ENCODE measurements at places on chromosomes 12 and 14. TPM values are rescaled to one million over a fixed set of nuclear protein-coding genes. Genes with fewer than 3 reads are reported as not detected.

DNA sequence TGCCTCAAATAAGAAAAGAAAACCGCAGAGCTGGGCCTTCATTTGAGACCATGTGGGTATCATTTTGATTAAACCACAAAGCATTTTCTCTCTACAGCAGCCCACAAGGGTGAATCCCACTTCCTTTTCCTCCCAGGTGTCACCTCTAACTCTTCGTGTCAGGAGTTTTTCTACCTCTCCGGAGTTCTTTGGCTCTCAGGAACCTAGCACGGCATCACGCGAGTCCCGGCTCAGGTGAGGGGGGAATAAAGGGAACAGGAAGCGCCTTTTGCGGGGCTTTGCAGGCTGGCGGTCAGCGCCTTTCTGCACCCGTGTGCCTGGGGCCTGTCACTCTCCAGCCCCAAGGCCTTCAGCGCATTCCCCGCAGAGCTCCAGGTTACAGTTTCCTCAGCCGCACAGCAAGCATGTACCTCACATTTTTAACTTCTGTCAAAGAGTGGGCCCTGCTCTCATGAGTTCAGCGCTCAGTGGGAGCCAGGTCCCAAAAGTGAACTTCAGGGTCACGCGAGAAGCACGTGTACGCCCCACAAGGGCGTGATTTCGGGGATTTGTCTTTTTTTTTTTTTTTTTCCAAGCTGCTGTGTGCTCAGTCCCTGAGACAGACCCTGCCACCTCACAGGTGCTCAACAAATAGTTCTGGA lies 740 bp upstream of the PRPF40B start:
- H3K4me1 ChIP-seq = peaks cover 15% of the 10 kb centered on the region
- DNase-seq = no peak
- peak overlapping the region; percentile 81 for H3K27ac ChIP-seq
- no peaks in the 10 kb centered on the region for H3K36me3 ChIP-seq
- no peaks in the 10 kb centered on the region for H3K27me3 ChIP-seq

GRCh38 chr14:99628887-99629618 lies 15.9 kb upstream of the HHIPL1 start:
- H3K36me3 ChIP-seq = no peaks in the 10 kb centered on the region
- no peak for DNase-seq
- no peak overlapping the region for H3K27ac ChIP-seq
- H3K4me1 ChIP-seq = peaks cover 7% of the 10 kb centered on the region
- H3K27me3 ChIP-seq = no peaks in the 10 kb centered on the region

DNA sequence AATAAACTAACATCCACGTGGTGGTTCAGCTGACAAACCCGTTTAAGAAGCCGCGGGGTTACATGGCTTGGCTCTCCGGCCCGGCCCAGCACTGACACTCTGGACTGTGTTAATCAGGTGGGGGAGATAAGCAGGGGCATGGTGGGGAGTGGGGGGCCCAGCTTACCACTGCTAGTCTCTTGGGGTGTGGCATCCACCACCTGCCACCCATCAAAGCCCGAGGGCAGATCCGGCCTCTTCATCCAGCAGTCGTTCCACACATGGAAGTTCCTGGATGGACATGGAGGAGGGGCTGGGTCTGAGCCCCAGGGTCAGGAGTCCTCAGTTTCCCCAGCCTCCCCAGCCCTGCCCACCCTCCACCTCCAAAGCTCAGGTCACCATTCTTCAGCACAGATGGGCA lies 4.9 kb downstream of the TGM1 start:
- H3K27ac ChIP-seq = no peak overlapping the region
- no peaks in the 10 kb centered on the region for H3K4me1 ChIP-seq

DNA sequence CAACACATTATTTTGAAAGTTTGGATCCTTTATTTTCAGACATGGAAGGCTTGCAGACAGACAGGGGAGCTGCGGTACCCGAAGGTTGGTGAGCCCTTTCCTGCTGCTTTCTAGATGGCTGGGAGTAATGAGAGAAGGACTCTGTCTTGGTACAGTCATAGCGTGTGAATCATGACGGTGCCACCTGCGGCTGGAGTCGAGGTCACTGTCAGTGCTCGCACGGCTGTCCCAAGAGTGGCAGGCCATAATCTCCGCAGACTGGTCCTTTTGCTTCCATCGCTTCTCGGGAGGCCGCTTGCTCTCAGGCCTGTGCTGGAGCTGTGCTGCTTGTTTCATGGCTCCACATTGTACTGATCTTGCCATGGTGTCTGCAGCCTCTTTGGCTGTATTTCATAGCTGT lies 64.8 kb upstream of the RD3L start:
- H3K27ac ChIP-seq = no peak overlapping the region
- H3K4me3 ChIP-seq = no peak overlapping the region
- no peaks in the 10 kb centered on the region for H3K27me3 ChIP-seq
- H3K4me1 ChIP-seq = no peaks in the 10 kb centered on the region
- DNase-seq = no peak

DNA sequence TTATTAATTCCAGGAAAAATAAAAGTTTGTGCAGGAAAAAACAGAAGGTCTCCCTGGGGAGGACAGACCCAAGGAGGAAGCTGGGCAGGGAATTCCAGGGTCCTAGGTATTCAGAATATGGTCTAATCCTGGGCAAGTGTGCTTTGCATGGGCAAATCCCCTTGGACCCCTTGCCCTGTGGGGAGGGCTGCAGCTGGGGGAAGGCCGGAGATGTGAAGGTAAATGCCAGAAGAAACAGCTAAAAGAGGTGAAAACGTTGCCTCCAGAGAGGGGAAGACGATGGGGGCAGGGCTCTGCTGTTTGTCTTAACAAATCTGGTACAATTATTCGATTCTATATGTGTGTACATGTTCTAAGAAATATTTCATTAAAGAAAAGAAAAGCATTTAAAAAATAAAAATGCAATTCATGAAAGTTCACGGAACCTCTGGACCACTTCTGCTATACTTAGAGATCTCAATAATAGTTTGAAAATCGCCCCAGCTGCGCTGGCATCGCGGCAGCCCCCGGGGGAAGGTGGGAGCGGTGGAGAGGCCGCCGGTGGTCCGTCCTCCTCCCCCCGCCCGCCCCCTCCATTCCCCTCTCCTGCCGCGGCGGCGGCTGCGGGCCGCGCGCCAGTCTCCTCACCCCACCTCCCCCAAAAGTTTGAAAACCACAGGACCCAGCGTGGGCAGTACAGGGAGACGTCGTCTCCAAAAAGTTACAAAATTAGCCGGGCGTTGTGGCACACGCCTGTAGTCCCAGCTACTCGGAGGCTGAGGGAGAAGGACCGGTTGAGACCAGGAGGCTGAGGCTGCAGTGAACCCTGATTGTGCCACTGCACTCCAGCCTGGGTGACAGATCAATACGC lies 1.5 kb upstream of the PRPF40B start:
- H3K27me3 ChIP-seq = no peaks in the 10 kb centered on the region
- H3K4me1 ChIP-seq = peaks cover 27% of the 10 kb centered on the region
- DNase-seq = no peak
- H3K4me3 ChIP-seq = peak overlapping the region; percentile 86
- peak overlapping the region; percentile 81 for H3K27ac ChIP-seq

DNA sequence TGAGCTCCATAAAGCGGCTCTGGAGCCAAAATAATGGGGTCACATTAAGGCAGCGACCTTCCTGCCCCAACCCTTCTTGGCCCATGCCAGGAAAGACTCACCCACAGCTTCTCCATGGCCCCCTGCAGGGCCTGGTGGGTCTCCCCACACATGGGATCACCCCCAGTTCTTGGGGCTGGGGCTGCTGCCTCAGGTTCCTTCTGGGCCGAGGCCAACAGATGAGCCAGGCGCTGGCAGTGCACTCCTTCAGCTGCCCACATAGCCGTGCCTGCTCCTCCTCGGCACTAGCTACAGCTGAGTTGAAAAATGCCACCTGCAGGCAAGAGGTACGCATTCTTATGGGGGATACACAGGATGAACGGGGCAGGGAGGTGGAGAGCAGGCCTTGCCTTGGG lies 14.8 kb upstream of the BLTP3B start:
- H3K36me3 ChIP-seq = no peaks in the 10 kb centered on the region
- H3K4me1 ChIP-seq = no peaks in the 10 kb centered on the region
- no peak overlapping the region for H3K4me3 ChIP-seq
- no peaks in the 10 kb centered on the region for H3K27me3 ChIP-seq
- H3K27ac ChIP-seq = no peak overlapping the region
- no peak for DNase-seq

DNA sequence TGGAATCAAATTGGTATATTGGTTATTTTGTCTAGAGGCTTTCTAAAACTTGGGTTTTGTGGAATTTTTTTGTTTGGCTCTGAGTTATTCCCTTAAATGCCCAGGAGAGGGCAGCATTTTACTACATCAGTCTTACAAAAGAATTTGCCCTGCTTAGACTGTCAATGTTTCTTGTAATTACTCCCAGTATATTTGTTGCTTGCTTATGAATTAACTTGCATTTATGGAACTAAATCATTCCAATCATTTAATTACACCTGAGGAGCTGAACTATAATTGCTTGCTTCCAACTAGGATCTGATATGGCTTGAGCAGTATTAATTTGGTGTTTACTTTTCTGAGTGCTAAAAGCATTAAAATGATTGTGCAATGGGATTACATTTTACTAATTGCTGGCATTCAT lies 48.7 kb downstream of the MIPOL1 start:
- H3K4me1 ChIP-seq = no peaks in the 10 kb centered on the region
- no peak for DNase-seq
- H3K27me3 ChIP-seq = no peaks in the 10 kb centered on the region
- H3K4me3 ChIP-seq = no peak overlapping the region

DNA sequence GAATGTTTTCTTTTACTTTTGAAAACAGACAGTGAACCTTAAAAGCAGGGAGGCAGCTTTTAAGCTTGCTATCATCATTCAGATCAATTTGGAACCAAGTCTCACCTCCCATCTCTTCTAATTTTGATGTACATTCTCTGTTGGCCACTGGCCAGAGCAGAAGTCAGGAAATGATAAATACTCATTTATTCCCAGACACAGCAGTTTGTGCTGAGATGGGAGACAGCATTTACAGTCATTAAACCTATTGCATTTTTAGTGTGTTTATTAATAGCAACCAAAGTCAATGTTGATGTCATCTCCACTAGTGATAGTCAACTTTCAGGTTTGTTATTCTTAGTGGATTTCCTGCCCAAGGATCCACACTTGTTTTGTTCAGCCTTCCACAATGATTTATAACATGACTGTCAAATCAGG lies 320.0 kb upstream of the ATP2B1 start:
- H3K4me1 ChIP-seq = no peaks in the 10 kb centered on the region
- DNase-seq = no peak
- no peak overlapping the region for H3K4me3 ChIP-seq
- H3K36me3 ChIP-seq = no peaks in the 10 kb centered on the region

DNA sequence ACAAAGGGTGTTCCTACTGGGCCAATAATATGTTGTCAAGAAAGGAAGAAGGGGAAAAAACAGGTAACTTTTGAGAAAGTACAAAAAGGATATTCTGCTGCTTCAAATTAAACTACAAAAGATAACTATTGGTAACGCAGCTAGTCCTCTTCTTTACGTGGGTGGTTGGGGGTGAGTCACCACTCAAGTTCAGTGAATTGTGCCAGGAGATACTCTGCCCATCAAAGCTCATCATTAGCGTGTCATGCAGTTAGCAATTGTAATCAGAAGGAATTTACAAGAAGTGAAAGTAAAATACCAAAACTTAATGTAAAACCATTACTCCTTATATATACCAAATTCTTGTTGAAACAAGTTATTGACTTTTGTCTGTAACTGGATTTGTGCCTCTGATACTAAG lies 342.0 kb downstream of the NPAS3 start:
- no peaks in the 10 kb centered on the region for H3K36me3 ChIP-seq
- no peak overlapping the region for H3K27ac ChIP-seq
- no peak overlapping the region for H3K4me3 ChIP-seq
- no peaks in the 10 kb centered on the region for H3K27me3 ChIP-seq
- no peaks in the 10 kb centered on the region for H3K4me1 ChIP-seq

- H3K4me1 ChIP-seq = peaks cover 17% of the 10 kb centered on the region
- no peaks in the 10 kb centered on the region for H3K36me3 ChIP-seq
- H3K27me3 ChIP-seq = no peaks in the 10 kb centered on the region
Measured at GRCh38 chr14:75200451-75200850, 24.0 kb upstream of the TMED10 start.

KLRC3 gene
- 0.68 TPM for total RNA-seq

Measured in thoracic aorta (tissue), 2 donors.